GM12864 (cell line): ENCODE measurements at places on chromosomes 13 and 19.

DNA sequence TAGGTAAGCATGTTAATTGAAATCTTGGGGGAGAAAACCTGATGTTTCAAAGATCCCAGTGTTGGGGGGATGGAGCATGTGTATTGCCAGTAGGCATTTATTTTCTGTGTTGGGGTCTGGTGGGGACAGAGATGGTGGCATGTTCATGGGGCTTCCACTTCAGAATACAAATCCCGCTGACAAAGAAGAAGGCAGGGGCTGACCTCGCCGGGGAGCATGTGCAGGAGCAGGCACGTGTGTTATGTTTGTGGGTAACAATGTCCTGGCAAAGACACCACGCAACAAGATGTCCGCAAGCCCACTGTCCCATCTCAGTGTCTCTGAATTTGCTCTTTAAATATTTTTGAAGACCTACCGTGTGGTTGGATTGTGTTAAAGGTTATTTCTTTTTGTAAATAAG lies 164.5 kb downstream of the TEX29 start:
- DNase-seq: no peak

DNA sequence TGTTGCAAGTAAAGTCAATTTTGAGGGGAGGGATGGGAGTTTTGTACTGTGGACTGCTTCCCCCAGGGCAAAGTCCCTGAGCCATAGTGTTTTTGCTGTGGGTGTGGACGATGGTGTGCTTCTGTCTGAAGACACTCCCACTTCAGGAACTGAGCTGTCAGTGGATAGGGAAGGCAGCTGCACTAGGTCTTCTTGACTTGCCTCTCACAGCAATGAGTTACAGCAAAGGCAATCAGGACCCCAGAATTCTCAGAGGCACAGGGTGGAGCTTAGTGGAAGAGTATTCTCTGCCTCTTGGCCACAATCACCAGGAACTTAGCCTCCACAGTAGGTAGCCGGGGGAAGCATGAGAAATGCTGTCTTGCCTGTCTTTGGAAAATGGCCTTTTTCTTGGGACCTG lies 1416.6 kb upstream of the MIR17HG start:
- DNase-seq: no peak

DNA sequence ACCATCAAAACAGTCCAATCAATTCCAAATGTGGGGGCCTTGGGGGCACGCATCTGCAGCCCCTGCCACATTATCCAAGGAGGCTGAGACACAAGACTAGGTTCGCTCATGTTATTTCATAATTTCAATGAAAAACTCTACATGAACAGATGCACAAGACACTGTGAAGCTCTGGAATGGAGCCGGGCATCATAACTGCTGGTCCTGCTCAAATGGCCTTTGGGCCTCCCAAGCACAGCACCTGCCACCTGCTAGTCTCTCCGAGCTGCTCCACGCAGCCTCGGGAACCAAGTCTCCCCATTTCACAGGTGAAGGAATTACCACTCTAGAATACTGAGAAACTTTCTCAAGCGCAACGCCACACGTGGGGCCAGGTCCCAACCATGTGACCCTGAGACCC lies 16.9 kb downstream of the CARS2 start:
- DNase-seq: no peak

- DNase-seq: no peak
These were observed 1.9 kb upstream of the EDDM13 start for GRCh38 chr19:56270676-56271075.

- DNase-seq: no peak
These were observed 5.8 kb downstream of the LSR start for GRCh38 chr19:35254341-35255297.

DNA sequence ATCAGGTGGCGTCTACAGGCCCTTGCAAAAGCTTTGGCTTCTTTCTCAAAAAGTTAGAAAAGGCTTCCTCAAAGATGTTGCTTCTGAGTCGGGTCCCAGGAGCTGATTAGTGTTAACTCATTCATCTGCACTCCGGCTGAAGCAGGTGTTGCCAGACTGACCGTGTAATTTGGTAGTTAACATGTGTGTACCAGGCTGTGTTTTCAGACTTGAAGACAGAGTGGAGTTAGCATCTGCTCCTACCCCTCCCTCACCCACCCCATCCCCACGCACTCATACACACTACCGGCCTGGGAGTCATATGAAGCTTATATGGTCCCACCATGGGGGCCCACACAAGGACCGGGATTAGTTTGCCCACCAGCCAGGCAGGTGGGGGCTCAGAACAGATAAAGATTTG lies 111.5 kb downstream of the DNAJC15 start:
- no peak for DNase-seq

DNA sequence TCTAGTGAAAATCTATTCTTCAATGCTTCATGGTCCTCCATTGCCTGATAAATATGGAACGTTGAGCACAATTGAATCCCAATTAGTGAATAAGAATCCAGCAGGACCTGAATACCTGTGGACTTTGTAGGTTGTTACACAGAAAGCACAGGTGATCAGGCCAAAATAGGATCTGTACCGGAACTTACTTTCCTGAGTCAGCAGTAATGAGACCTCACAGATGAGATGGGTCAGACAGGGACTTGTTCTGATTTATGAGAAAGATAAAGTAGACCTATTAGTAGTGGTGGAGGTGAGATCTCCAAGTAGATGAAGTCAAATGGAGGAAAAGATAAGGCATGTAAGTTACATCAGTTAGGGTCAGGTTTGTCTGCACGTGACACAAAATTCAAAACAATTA lies 351.1 kb downstream of the MTUS2 start:
- DNase-seq: no peak

- no peak for DNase-seq
These were observed 12.4 kb downstream of the PDE4A start for GRCh38 chr19:10432736-10433130.

DNA sequence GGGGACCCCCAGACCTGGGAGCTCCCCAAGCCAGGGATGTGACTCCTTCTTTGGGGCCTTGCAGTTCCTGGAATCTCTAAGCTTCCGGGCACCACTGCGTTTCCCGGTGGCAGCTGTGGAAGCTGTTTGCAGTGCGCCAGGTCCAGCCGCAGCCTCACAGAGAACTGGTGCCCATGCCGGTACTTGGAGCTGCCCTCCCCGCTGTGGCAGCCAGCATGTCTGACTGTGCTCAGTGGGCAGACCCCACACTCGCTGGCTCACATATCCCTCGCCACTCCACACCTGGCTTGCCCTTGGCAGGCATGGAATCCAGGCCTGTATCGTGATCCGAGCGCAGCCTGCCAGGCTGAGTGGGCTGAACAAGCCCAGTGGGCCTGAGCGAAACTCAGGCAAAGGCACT lies 753.2 kb upstream of the PCDH20 start:
- DNase-seq: no peak

- no peak for DNase-seq
These were observed 431.7 kb downstream of the EFNB2 start for GRCh38 chr13:106103779-106104178.

DNA sequence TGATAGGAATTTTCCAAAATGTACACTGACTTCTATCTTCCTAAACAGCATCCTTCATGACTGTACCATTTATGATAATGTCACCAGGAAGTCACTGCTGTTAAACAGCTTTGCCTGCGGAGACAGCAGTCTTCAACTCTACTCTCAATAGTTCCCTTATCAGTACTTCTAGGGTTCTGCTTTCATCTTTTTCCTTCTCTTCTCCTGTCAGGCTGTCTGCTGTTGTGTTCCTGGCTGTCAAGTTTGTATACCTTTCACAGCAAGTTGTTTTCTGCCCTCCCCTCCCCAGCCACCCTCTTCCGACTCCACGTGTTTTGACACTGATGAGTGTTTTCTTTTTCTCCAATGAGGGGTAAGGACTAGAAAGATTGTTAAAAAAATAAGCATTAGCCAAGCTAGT lies 2.2 kb downstream of the UPF3A start:
- no peak for DNase-seq

GRCh38 chr19:13015361-13016223 lies 20.3 kb downstream of the NFIX start:
- no peak for DNase-seq

- no peak for DNase-seq
These were observed 26.9 kb upstream of the RBM26 start for GRCh38 chr13:79432992-79433391.

DNA sequence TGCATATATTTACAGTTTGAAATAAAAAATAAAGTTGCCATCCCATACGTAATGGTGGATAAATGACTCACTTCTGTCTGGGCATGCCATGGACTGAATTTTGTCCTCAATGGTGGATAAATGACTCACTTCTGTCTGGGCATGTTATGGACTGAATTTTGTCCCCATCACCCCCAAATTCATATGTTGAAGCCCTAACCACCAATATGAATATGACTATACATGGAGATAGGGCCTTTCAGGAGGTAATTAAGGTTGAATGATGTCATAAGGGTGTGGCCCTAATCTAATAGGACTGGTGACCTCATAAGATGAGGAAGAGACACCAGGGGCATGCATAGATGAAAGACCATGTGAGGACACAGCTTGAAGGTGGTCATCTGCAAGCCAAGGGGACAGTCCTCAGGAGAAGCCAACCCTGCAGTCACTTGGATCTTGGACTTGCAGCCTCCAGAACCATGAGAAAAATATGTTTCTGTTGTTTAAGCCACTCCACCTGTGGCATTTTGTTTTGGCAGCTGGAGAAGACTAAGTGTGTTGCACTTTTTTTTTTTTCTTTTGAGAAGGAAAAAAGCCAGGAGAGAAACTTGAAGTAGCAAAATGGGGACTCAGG lies 41.8 kb downstream of the RFC3 start:
- DNase-seq: no peak

- DNase-seq: no peak
These were observed 40.3 kb downstream of the DEDD2 start for GRCh38 chr19:42176990-42177685.

GRCh38 chr19:18440415-18440877 lies 2.5 kb upstream of the ISYNA1 start:
- no peak for DNase-seq

- DNase-seq: no peak
These were observed 8.3 kb upstream of the PDX1 start for GRCh38 chr13:27911521-27911920.

DNA sequence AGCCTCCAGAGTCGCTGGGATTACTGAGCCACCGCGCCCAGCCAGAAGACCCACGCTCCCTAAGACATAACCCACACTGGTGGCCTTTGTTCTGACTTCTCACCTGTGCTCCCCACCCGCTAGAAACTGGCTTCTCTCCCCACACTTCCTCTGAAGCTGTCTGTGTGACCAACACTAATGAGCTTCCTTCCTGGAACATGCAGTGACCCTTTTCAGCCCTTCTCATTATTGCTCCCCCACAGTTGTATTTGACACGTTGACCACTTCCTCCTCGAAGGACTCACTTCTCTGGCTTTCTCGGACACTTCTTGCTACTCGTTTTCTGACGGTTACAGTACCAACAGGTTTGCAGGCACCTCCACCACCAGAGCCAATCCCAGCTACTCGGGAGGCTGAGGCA lies 10.9 kb downstream of the NCR1 start:
- no peak for DNase-seq

DNA sequence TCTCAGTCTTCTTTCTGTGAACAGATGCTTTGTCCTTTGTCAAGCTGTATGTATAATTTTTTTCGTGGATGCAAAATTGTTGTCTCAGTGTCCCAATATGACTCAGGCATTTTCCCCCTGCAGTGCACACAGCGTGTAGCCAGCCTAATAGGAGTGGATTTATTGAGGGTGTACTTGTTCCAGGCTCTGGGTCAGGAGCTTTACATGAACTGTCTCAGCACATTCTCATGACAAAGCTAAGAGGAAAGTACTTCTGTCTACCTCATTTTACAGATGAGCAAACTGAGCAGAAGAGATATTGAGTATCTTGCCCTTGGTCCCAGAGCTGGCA lies 50.8 kb downstream of the STK24 start:
- no peak for DNase-seq

DNA sequence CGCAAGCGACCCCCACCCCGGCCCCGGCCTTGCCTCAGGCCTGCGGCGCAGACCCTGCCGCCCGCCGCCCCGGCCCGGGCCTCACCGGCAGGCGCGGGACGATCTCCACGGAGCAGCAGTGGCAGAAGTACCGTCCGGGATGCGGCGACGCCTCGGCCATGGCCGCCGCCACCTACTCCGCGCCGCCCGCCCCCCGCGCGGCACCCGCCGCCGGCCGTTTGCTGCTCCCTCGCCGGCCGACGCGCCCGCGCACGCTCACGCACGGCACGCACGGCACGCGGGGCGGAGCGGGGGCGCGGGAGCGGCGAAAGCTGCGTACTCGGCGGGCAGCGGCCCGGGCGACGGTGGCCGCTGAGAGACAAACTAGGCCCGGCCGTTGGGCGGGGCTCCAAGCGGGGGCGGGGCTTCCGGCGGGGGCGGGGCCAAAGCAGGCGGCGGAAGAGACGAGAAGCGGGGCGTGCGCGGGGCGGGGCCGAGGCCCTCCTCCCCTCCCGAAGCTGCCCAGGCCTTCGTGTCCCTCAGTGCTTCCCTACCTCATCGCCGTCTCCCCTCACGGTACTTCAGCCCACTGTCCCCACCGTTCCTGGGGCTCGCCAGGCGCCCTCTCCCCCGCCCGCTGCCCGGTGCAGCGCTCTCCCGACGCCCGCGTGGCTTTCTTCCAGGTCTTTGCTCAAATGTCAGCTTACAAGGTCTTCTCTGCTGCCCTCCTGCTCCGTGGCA lies at the start of gene RNF126:
Gene RNF126, minus strand, starts transcription at position 253 of the 720 bp plus-strand sequence. Its CDS starts 93 bp downstream, at position 160.
- DNase-seq: peak; percentile 60

DNA sequence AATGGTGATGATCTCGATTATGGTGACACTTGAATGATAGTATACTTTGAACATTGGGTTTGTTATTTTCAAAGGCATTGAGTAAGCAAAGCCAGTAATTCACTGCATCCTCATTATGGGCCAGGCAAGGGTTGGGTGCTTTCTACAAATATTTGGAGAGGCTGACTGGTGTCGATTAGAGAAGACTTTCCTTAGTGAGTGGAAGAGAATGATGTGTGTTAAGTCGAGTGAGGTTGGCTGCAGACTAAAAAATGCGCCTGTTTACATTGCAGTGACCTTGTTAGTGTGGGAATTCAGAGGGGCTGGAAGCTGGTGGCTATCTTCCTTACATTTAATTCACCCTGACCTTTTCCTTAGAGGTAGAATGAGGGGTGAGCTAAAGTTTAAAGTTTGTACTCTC lies 22.4 kb upstream of the RNF113B start:
- no peak for DNase-seq

GRCh38 chr13:60583196-60583888 lies 186.3 kb downstream of the TDRD3 start:
- DNase-seq: no peak

DNA sequence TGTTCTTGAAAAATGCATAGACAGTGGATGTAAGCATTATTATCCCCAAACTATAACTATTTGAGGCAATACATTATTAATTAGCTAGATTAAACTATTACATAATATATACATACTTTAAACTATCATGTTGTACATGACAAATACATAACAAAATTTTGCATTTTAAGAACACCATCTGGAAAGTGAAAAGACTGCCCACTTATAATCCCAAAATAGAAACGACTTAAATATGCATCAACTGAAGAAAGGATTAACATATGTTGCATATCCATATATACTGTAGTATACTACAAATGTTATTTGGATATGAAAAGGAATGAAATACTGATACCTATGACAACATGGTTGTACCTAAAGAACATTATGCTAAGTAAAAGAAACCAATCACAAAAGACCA lies 700.8 kb upstream of the SPRY2 start:
- DNase-seq: no peak

- no peak for DNase-seq
These were observed 40.8 kb downstream of the IER2 start for GRCh38 chr19:13190781-13191540.
